ENCODE measurements at places on chromosomes 3 and 15.
A peak's percentile ranks its signal among the peaks of the same experiment; 100 is the strongest.

DNA sequence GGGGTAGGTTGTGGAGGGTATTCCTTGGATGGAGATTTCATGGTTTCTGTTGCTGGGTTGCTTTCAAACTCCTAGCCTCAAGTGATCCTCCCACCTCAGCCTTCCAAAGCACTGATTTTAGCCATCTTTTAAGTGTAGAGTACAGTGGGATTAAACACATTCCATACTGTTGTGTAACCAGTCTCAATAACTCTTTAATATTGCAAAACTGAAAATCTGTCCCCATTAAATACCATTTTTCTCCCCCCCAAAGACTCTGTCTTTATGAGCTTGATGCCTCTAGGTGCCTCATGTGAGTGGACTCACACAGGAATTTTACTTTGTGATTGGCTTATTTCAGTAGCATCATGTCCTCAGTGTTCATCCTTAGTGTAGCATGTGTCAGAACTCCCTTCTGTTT lies 74.7 kb upstream of the ATP10A start:
- no peak for DNase-seq

DNA sequence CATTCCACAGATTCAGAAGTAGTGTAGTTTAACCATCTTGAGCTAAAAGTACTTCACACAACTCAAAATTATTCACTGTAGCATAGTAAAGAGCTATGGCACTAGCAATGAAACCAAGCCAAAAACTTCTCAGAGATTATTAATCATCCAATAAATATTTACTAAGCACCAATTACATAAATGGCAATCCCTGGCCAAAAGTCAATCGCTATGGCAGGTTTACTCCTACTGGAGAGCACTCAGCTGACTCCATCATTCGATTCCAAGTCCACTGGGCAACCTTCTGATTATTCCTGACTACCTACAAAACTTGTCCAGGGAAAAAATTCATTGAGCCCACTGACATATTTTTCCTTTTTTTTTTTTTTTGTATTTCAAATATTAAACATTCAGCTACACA lies 23.9 kb downstream of the ATP13A3 start:
- no peak for DNase-seq

GRCh38 chr3:112013058-112013783 lies 14.5 kb downstream of the TAGLN3 start:
- DNase-seq = peak; percentile 25

- no peak for DNase-seq
These were observed 31.6 kb downstream of the ZNF654 start for GRCh38 chr3:88090681-88091080.

GRCh38 chr3:123817413-123817812 lies 66.7 kb downstream of the MYLK start:
- DNase-seq = no peak

- DNase-seq = no peak
These were observed 758.0 kb downstream of the NTRK3 start for GRCh38 chr15:87498560-87498959.

DNA sequence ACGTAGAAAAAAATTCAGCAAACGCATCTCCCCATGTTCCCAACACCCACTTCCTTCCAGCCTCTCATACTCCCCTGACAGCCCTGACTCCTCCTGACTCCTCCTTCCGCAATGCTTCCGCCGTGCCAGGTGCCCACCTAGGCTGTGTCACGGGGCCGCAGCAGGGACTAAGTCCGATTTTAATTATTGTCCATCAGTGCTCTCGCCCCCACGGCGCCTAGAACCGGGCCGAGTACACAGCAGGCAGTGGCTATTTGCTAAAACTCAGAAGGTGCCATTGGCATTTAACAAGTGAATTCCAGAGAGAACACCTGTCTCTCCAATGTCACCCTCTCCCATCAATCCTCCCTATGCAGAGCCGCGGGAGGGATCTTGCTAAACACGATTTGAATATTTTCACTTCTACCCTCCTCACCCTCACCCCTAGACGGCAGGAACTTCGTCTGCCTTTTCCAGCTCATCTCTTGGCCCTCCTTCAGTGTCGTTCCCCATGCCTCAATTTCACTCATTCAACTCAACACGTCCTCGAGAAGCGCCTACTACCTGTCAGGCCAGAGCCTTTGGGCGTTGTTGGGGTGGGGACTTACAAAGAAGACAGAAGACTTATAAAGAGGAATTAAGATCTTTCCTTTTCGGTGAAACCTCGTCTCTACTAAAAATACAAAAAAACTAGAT lies 11.5 kb upstream of the SHF start:
- peak; percentile 12 for DNase-seq

DNA sequence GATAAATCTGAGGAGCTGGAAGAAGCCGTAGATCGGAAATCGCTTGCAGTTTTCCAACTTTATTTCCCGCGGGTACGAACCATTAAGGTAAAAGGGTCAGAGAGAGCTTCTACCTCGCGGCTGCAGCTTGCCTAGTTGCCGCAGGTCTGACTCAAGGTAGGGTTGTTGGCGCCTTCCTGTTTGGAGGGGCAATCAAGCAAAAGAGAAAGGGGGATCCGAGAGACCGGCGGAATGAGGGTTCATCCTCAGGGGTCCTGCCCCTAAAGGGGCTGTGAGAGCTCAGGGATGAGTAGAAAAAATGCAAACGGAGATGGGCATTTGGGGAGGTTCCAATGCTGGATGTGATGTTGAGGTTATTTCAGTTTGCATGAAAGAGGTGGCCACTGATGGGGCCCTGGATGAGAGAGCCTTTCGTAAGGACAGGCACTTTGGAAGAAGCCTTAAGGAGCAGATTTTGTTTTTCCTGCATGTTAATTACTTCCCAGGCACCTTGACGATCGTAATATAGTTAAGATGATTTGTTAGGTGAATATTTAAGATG lies 265.4 kb downstream of the CGGBP1 start:
- DNase-seq = no peak

- no peak for DNase-seq
These were observed 29.5 kb downstream of the TBC1D2B start for GRCh38 chr15:78047761-78048627.

DNA sequence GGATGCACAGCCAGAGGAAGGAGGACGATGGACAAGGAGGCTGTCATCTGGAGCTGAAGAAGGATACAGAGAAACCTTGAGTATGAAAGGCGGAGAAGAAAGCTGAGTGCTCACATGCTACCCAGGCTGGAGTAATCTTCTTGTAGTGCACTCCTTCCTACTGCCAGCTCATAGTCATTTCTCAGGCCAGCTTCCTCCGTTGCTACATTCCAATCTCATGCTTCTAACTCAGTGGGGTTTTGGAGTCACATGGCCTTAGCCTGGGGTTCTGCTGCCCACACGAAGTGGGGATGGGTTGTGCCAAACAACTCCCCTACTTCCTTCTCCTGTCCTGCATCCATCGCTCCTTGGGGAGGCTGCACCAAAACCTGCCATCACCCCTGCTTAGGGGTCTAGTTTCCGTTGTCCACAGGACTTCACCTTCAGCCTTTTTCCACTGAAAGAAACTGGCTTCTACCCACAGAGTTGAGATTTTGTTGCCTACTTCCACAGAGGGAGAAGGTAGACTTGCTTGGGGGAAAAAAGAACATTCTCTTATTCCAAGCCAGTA lies 239.9 kb downstream of the EPHB1 start:
- no peak for DNase-seq

DNA sequence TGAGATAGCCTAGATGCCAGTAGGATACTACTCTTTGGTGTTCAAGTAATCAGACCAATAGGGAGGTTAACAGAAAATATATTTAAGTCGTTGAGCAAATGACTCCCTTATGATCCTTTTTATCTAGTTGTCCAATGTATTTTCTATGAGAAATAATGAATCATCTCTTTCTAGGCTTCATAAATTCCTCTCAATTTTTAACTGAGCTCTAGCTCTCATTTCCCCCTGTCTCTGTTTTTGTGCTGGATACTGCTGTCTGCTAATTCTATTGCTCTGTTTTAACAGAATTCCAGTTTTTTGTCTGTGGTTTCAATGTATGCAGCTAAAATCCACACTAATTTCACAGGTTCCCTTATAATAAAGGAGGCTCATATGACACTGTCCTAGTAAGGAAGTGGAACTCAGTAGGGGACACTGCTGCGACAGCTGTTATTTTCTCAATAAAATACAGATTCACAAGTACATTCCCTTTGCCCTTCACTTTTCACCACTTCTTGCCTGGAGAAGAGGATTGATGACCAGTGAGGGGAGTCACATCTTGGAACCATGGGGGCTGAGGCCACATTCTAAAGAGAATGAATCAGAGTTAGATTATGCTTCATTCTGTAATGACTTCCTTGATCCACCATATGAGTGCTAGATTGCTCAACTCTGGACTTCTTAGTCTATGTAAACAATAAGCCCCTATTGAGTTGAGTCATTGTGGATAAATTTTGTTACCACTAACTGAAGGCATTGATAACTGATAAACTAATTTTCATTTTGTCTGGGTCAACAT lies 558.7 kb upstream of the KCNMB2 start:
- no peak for DNase-seq

- no peak for DNase-seq
These were observed 98.5 kb upstream of the MYO5C start for GRCh38 chr15:52394118-52394517.

GRCh38 chr15:92623435-92623834 lies 32.1 kb downstream of the FAM174B start:
- DNase-seq = no peak

DNA sequence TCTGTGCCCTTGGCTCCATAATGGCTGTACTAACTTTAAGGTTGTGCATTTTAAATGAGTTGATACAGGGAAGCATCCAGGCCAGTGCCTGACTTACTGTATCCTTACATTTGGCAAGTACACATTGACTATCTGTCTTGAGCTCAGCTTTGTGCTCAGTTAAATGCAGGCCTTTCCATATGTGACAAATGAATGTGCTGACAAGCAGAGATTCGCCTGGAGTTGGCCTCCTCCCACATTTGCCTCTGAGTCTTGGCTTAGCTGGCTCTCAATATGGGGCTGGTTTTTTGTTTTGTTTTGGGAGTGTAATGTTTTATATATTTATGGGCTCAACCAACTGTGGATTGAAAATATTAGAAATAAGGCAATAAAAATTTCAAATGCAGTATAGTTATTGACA lies 29.7 kb downstream of the TRIM71 start:
- DNase-seq = no peak

DNA sequence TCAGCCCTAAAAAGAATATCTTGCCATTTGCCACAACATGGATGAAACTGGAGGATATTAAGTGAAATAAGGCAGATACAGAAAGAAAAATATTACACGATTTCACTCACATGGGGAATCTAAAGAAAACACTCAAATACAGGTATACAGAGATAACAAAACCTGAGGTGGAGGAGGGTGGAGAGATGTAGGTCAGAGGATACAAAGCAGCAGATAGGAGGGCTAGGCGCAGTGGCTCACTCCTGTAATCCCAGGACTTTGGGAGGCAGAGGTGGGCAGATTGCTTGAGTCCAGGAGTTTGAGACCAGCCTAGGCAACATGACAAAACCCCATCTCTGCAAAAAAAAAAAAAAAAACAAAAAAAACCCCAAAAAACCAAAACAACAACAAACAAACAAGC lies 23.2 kb upstream of the SRPRB start:
- no peak for DNase-seq

DNA sequence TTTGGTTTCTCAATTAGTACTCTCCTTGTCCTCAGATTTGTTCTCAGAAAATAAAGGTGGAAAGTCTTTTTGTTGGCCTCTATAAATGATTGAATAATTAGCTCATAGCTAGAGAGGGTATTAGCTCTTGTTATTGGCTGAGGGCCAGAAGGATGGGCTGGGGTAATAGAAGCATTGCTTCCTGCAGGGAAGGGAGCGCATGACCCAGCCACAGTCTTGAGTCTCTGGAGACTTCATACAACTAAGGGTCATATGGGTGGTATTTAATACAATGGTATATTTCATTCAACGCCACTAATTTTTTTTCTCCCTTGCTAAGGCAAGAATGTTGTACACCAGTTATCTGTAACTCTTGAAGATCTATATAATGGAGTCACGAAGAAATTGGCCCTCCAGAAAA lies 8.4 kb downstream of the DNAJA4 start:
- no peak for DNase-seq

DNA sequence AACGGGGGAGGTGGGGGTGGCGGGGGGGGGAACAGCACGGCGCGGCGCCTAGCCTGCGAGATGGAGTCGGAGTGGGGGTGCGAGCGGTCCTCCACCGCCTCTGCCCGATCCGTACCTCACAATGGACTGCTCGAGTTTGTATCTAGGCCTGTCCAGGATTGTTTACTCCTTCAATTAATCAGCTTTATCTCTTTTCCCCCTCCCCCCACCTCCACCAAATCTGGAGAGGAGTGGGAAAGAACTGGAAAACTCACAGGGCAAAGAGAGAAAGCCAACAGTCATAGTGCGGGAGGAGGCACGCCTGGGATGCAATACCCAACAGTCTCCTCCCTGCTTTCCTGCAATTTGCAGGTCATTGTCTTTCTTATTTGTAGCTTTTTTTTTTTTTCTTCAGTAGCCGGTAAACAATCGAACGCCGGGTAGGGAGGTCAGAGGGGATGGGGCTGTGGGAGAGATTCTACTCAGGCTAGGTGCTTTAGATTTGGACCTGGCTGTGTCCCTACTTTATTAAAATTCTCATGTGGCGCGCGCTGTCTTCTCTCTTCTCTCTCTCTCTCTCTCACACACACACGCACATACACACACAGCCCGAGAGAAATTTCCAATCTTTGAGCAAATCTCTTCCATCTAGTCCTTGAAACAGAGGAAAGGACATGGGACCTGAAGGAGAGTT lies 6.9 kb upstream of the MEIS2 start:
- no peak for DNase-seq

DNA sequence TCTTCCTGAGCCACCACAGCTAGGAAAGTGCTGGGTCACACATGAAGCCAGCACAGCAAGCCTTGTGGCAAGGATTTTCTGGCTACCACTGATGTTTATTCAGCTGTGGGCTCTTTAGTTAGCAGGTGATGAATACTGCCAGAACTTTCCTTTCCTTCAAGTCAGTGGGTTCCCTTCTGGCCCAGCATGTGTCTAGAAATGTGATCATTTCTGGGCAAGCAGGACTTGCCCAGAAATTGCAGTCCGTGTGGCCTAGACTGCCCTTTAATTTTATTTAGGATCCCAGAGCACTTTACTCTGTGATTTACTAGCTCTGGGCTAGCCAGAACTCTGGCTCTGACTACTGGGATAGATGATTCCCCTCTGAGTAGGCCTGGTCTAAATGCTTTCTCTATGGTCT lies 397.5 kb downstream of the ZIC4 start:
- no peak for DNase-seq

GRCh38 chr3:160376681-160377080 lies 22.3 kb downstream of the IFT80 start:
- DNase-seq = no peak

DNA sequence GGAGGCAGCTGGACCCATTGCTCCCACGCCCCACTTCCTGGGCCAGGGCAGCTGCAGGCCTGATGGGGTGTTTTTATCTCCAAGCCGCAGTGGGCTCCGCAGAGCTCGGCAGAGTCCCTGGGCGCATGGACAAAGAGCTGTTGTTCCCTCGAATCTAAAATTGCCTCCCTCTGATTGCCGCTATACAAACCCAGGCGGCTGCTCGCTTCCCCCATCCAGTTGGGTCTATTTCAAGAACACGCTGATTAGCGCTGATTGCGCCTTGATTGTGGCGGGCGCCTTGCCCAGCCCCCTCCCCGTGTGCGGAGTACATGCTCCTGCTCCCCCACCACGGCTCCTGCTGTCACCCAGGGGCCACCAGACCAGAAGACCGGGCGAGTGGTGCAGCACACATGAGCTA lies 43.4 kb upstream of the SLC6A1 start:
- no peak for DNase-seq
